ENCODE measurements at places on chromosomes 7 and 10. TPM values are rescaled to one million over a fixed set of nuclear protein-coding genes. Genes with fewer than 3 reads are reported as not detected.

RAB11FIP2 gene
- total RNA-seq = 12.1 TPM

NXPH1 gene
- not detected for total RNA-seq

STRIP2 gene
- 5.2 TPM for total RNA-seq

SLC26A5 gene
- total RNA-seq = not detected

WNT8B gene
- not detected for total RNA-seq

UCMA gene
- not detected for total RNA-seq

NUTM2A gene
- total RNA-seq = 0.28 TPM

PAPOLB gene
- 0.19 TPM for total RNA-seq

ARID5B gene
- 40.3 TPM for total RNA-seq

ATOH7 gene
- total RNA-seq = 0.28 TPM

C10orf143 gene
- 1.2 TPM for total RNA-seq

FAM25G gene
- not detected for total RNA-seq

ZPBP gene
- not detected for total RNA-seq

VWC2 gene
- total RNA-seq = not detected

HPSE2 gene
- not detected for total RNA-seq

LRRD1 gene
- under 0.01 TPM for total RNA-seq

RASA4B gene
- total RNA-seq = 2.0 TPM

ZNF479 gene
- total RNA-seq = not detected

SEC61G gene
- 854 TPM for total RNA-seq

GHRHR gene
- total RNA-seq = not detected

MACC1 gene
- 1.1 TPM for total RNA-seq

ZNF365 gene
- 3.3 TPM for total RNA-seq

IRF5 gene
- total RNA-seq = 0.56 TPM
